H1 (cell line): ENCODE measurements at places on chromosomes 1 and 21.

GRCh38 chr21:28325618-28326017 is 667.1 kb downstream of the LTN1 start:
- DNase-seq: no peak

DNA sequence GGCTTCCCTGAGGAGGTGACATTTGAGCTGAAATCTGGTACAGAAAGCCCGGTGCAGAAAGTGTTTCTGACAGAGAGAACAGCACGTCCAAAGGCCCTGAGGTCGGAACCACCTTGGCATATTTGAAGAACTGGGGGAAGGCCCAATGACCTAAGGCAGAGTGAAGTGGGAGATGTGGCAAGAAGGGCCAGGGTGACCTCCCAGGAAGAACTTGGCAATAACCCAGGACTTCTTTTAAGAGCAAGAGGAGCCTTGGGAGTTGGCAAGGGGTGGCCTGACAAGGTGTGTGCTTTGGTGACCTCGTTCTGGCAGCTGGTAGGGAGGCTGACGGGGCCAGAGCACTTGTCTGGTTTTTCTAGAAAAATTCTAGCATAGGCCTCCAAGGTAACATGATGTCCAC is 23.4 kb downstream of the TTC39A start:
- no peak for DNase-seq

DNA sequence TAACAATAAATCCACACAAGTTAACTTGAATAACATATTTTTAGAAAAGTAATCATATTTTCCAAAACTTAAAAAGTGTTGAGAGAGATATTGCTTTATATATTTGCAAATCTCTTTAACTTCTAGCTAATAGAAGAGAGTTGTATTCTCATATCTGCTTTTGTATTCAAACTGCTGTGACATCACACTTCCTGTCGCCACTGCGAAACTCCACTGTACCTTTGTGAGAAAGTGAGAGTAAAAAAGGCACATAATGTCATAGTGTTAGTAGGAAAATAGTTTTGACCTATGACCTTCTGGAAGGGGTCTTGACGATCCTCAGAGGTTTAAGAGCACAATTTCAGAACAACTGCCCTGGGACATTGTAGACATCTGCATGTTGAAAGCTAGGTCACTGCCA is 21.6 kb downstream of the AK5 start:
- no peak for DNase-seq

DNA sequence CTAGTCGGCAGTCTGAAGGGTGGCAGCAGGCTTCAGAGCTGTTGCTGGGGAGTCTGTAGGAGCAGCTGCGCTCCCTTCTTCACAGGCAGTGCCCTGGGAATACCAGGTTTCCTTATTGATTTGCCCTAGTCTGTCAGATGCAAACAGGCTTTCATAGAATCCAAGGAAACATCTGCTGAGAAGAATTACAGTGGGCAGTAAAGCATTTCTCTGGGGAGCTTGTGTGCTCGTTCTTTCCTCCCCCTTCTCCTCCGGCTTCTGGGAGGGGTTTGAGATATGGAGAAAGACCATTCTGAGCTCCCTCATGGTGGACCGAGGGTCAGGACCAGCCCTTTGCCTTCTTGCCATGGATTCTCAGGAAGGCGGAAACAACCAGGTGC is 25.4 kb upstream of the PARP1 start:
- DNase-seq: no peak
